ENCODE measurements at places on chromosomes 4 and X.

GRCh38 chr4:103029300-103029699 lies 9.8 kb upstream of the SLC9B1 start:
- DNase-seq: no peak

DNA sequence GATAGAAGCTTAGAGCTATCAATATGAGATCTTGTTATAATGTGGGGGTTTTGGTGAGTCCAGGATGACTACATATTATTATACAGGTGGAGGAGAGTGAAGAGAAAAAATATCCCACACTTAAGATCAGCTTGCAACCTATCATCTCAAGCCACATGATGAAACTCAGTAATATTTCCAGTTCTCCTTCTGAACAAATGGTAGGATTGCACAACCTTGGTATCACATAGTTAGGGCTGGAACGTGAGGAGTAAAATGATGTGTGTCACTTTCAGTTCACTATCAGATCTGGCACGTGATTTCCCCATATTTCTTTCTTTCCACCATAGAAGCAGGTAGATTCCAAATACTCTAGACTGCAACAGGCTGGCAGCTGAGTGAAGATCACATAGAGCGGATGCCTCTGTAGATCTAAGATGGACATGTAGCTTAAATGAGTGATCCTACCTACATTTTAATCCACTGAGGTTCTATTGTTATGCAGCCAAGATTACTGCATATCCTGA lies 150.6 kb upstream of the ANKRD50 start:
- no peak for DNase-seq

- DNase-seq: no peak
Measured at GRCh38 chrX:110421500-110422455, 63.1 kb downstream of the RTL9 start.

DNA sequence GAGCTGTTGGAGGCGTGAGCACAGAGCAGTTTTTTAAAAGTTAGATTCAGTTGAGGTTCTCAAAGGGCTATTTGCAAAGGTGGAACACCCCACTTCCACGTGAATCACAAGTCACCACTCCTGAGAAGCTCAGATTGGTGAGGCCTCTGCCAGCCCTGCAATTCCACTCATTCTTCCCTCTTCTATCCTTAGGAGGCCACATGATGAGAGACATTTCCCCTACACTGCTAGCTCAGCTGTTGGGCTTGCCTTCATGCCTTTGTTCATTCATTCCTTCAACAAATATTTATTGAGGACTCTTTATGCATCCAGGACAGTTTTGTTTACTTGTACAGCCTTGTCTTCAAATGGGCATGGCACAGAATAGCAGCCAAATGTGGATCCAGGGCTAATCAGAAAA lies 3.7 kb downstream of the SRPX2 start:
- DNase-seq: no peak

- DNase-seq: no peak
Measured at GRCh38 chr4:186932631-186933187, 209.1 kb upstream of the FAT1 start.

DNA sequence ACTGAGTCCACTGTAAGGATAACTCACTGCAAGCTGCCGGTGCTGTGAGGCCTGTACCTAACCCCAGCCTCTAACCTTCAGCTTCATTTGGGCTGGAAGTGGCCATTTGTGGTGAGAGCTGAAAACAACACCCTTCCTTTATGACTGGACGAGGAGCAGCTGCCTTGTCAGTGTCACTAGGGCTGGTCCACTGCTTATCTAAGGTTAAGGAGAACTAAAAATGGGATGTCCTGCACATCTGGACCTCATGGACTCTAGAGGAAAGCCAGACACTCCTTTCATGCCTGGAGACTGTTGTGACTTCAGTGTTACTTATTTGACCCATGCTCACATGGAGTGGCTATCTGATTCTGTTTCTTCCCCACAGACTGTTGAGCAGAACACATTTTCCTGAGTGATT lies 139.9 kb downstream of the ZNF518B start:
- DNase-seq: no peak

- DNase-seq: no peak
Measured at GRCh38 chr4:184810720-184811119, 15.0 kb downstream of the ACSL1 start.

DNA sequence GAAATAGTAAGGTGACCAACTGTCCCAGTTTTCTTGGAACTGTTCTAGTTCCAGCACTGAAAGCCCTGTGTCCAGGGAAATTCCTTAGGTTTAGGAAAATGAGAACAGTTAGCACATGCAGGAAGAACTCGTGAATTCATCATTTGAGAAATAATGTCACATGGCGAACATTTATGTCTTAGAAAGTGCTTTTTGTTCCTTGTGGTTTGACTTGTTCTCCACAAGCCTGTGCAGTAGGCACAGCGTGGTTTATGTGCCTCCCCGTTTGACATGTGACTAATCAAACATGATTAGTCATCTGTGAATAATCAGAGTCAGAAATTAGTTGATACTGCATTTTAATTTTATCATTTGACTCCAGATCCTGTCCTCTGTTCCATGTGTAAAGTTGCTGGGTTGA lies 556.0 kb upstream of the CPEB2 start:
- no peak for DNase-seq

GRCh38 chr4:138978028-138978585 lies 37.5 kb upstream of the NOCT start:
- DNase-seq: no peak

DNA sequence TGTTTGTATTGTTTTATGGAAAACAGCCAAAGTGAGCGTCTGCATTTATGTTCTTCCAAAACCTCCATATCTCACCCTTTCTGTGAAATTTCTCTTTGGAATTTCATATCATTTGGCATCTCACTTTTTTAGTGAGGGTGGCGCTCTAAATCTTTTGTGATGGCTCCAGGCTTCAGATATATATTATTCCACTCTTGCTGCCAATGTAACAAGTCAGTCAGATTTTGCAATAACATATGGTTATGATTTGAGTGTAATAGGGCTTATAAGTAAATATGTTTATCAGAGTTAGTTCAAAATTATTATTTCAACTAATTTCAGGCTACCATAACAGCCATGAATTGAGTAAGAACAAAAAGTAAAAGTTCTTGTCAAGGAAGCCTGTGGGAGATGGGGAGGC lies 314.7 kb downstream of the PDGFC start:
- DNase-seq: no peak

DNA sequence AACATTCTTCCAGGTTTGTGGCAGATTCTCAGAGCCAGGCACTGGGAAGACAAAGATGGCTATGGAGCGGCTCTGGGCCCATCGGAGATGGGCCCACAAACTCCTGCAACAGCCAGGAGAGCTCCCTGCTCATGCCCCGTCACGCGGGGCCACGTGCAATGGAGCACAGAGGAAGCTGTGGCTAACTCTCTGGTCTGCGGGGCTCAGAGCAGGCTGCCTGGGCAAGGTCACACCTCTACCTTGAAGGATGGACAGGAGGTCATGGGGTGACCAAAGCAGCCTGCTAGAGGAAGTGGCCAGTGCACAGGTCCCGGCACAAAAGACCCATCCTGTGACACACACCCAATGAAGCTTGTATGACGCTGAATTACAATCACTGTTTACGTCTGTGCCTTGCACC lies 45.2 kb downstream of the C4orf50 start:
- no peak for DNase-seq

GRCh38 chr4:27149541-27150212 lies 289.0 kb downstream of the STIM2 start:
- no peak for DNase-seq

GRCh38 chr4:87848622-87849351 lies 16.0 kb downstream of the MEPE start:
- DNase-seq: peak; percentile 54

- no peak for DNase-seq
Measured at GRCh38 chrX:101370888-101371504, 15.0 kb downstream of the BTK start.

DNA sequence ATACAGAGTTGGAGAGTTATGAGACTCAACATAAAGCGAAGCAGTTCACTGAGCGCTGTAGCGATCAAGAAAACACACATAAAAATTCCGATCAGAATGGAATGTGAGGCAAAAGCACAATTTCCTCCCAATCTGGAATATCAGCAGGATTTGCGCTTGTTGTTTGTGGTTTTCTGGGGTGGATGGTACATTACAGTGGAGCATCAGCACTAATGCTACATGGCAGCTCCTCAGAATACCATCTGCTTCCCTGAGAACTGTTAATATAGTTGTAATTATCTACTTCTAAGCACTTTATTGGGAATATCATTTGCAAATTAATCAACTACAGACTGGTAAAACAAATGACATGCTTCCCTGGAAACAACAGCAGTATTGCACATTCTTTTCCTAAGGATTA lies 324.1 kb upstream of the PPARGC1A start:
- DNase-seq: no peak

- DNase-seq: no peak
Measured at GRCh38 chrX:40933132-40933705, 152.0 kb upstream of the USP9X start.

DNA sequence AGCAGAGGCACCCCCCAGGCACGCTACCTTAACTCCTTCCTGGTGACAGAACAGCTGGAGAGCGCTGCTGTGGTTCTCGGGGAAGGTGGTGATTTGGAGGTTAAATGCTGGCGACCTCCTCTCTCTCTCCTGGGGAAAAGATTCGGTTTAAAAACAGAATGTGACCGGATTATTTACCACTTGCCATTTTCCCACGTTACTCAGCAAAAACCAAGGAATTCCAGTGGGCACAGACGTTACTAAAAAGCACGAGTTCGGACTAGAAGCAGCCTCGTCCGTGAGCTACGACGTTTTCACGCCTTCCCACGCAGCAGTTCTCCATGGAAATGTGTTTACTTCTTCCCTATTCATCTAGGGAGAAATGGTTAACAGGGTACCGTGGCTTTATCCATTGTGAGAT lies 32.3 kb upstream of the C4orf50 start:
- no peak for DNase-seq

DNA sequence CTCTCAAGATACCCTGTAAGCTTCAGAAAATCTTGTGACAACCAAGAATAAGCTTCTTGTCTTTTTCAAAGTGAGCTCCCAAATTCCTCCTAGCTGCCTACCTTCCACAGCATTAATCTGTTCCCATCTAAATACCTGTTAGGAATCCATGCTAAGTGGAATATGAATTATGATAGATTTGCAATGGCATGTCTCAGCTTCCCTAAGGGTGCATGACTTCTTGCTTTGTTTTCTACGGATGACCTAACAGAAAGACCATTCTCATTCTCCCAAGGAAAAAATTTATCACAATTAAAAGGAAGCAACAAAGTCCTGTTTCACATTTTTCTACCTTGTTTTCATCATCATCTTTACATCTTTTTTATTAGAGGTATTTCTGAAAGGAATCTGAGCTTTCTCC lies 532.7 kb downstream of the GRXCR1 start:
- no peak for DNase-seq

DNA sequence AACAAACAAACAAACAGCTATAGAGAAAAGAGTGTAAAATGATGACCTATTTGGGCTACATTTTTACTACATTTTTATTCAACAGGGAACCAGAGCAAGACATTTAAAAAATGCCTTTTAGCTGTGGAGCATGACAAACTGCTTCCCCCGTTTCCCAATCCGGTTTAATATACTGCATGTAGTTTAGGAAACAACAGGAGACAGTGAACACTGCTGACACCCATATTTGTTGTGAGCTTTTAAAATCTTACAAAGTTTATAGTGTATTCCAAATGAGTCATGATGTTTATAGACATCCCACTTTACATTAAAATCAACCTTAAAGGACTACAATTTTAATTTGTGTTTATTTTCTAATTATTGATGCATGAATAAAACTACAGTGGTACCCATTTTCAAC lies 1238.3 kb downstream of the TECRL start:
- DNase-seq: no peak

GRCh38 chr4:85803856-85804255 lies 328.9 kb downstream of the ARHGAP24 start:
- DNase-seq: no peak

DNA sequence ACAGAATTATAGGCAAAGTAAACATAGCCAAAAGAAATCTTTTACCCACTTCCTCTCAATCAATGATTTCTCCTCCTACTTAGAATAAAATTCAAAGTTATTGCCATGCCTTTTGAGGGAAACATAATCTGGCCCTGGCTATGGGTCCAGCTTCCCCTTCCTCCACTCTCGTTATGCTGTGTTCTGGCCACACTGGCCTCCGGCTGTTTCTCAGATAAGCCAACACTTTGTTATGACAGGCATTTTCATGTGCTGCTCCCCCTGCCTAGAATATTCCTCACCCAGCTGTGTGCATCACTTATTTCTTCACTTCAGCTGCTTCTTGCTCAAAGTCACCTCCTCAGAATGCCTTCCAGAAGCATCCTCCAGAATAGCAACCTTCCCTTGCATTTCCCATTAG lies 386.6 kb upstream of the AADAT start:
- DNase-seq: no peak

All from activated CD8-positive, alpha-beta memory T cell treated with anti-CD3 and anti-CD28 coated beads, Interleukin-2, amount 10 ng/mL, durations not matched to agents 7 days and 5 days (primary cell).